ENCODE measurements at places on chromosomes 4 and X.

DNA sequence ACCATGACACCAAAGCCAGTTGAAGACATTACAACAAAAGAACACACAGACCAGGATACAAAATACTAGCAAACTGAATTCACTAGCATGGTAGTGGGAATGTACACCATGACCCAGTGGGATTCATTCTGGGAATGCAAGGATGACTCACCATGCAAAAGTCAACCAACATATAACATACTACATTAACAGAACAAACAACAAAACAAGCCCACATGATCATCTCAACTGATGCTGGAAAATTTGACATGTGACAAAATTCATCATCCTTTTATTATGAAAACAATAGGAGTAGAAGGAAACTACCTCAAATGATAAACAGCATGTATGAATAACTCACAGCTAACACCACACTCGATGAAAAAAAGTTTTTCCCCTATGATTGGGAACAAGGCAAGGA is 190.2 kb downstream of the DCLK2 start:
- no peak for DNase-seq

GRCh38 chr4:92382128-92382527 is 78.4 kb downstream of the GRID2 start:
- no peak for DNase-seq

- no peak for DNase-seq
Measured at GRCh38 chr4:24656906-24657305, 72.6 kb upstream of the DHX15 start.

GRCh38 chr4:67746797-67747495 is 7.2 kb downstream of the GNRHR start:
- no peak for DNase-seq

DNA sequence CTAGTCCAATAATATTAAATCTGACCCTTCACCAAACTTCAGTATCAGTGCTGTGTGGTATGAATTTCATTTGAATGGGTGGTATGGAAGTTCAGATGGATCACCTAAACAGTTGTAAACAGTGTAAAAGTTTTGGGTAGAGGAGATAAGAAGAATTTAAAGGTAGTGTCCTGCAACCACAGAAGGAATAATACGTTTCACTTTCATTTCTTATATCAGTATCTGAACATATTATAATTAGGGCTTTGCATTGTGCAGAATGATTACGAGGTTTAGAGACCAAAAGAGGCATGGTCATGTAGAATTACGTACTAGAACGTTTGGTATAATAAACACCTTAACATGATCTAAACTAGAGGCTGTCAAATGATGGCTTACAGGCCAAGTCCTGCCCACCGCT is 116.1 kb downstream of the PDLIM5 start:
- no peak for DNase-seq

DNA sequence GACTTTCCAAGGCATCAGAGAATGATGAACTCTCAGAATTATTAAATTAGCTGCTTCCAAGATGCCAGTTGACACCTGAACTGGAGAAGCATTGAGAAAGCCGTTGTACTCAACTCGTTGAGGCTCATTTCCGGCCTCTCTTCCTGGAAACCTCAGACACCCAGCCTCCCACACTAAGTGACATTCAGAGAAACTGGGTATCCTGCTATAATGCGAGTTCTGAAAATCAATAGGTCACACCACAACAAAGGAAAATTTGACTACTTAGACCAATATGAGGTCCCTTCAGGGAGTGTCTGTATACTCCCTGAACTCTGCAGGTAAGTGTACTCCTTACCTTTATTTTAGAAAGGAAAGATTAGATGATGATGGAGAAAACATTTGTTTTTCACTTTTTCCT is 51.2 kb downstream of the ENPEP start:
- DNase-seq: no peak

GRCh38 chr4:997375-998071 is 4.3 kb upstream of the SLC26A1 start:
- no peak for DNase-seq

GRCh38 chr4:170169699-170170098 is 79.9 kb upstream of the AADAT start:
- no peak for DNase-seq

DNA sequence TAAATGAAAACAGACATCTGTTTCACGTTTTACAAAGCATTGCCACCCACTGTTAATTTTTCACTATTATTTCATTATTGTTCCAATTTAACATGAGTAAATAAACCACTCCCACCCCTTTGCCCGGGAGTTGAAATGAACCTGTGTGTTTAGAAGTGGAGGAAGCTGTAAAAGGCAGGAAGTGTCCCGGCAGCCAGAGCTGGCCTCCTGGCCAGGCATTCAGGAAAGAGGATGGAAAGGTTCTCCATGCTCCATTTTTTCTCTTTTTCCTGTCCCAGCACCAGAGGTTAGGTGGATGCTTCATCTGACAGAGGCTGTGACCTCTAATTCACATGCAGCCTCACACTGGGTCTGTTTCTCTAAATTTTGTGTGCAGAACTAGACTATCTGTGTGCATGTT is 55.5 kb upstream of the LNX1 start:
- DNase-seq: no peak

GRCh38 chr4:100340512-100341485 is 150.5 kb upstream of the DDIT4L start:
- DNase-seq: no peak
